Muscle of back (tissue), 13 donors: ENCODE measurements at places on chromosomes 12 and 14.

GRCh38 chr14:33611405-33612196, 339.3 kb downstream of the EGLN3 start:
- no peak for DNase-seq

DNA sequence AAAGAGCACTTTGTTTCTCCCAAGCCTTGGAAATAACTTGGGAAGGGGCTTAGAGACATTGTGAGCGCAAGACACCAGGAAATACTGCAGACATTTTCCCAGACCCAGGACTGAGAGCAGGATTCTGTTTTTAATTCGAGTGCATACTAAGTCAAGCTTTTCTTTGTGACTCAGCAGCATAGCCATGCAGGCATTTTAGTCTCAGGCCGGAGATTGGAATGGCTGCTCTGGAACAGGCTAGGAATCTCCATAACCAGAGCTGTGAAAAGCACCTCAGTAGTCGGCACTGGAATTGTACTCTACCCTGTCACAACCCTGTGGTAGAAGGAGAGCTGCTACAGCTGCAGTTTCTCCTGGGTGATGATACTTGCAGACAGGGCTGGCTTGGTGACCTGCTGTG, 28.9 kb upstream of the GARIN6 start:
- DNase-seq, result no peak

- no peak for DNase-seq
Measured at GRCh38 chr14:72638021-72638420, 255.9 kb downstream of the DPF3 start.

DNA sequence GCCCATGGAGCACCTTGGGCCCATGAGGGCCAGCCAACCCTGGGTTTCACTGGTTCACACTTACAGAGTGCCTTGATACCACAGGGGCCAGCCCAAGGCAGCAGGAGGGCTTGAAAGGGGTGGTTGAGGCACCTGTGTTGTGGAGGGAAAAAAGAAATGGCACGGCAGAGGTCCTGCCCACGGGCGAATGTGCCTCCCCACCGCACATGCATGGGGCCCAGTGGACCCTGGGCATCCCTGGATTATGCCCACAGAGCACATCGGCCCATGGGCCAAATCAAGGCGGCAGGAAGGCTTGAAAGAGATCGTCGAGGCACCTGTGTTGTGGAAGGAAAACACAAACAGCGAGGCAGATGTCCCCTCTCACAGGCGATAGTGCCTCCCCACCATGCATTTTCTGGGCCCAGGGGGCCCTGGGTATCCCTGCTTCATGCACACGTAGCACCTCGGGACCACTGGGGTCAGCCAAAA, 378.1 kb downstream of the ALG10 start:
- no peak for DNase-seq

- DNase-seq, result no peak
Measured at GRCh38 chr12:51953089-51953488, 1.6 kb downstream of the ACVR1B start.

DNA sequence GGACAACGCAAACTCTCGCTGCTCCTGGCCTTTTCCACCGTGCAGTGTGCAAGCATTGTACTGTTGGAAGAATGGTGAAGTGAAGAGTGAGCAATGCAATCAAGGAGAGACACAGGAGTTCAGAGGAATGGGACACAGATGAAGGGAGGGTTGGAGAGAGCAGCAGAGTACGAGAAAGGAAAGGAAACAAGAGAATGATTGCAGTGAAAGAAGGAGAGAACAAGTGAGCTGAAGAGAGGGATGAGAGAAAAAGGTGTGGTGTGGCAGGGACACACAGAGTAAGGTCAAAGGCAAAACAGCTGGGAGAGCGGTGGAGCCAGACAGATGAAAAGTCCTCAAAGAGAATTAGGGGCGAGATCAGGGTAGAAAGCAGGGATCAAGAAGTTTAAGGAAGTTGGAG, 13.0 kb downstream of the CACNB3 start:
- no peak for DNase-seq
